ENCODE measurements at places on chromosomes 7 and 10. TPM values are rescaled to one million over a fixed set of nuclear protein-coding genes. Genes with fewer than 3 reads are reported as not detected.

GRCh38 chr10:110698782-110699201 lies 54.7 kb downstream of the RBM20 start:
- no peaks in the 10 kb centered on the region for H3K4me1 ChIP-seq
- DNase-seq: no peak
- H3K27me3 ChIP-seq: no peaks in the 10 kb centered on the region
- H3K36me3 ChIP-seq: no peaks in the 10 kb centered on the region
- no peak overlapping the region for H3K4me3 ChIP-seq

DNA sequence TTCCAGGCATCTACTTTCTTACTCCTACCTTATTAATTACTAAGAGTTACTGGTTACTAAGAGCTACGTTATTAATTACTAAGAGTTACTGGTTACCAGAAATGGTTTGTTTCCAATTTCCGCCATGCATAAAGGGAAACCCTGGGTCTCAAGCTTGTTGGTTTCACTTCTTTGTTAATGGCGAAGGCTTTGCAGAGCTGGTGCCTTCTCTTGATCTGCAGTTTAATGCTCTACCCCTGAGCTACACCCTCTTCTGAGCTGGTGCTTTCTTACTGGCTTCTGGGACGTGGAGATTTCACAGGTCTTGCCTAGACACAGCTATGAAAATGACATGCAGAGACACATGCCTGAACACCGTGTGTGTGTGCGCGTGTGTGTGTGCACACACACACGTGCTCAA lies 560 bp downstream of the CPA4 start:
- peaks cover 62% of the 10 kb centered on the region for H3K4me1 ChIP-seq
- peak overlapping the region; percentile 68 for H3K27ac ChIP-seq
- peaks cover 4% of the 10 kb centered on the region for H3K36me3 ChIP-seq

DNA sequence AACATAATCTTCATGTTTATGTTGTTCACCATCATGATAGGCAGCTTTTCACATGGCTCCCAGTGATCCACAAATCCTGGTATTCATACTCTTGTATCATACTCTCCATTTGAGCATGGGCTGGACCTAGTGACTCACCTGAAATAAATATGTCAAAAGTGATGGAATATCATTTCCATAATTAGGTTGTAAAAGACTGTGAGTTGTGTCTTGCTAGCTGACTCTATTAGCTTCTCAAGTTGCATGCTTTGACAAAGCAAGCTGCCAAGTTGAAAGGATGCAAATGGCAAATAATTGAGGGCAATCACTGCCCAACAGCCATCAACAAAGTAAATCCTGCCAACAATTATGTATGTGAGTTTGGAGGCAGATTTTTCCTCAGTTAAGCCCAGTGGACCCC lies 300.4 kb downstream of the AHR start:
- DNase-seq: no peak
- H3K27ac ChIP-seq: peak overlapping the region; percentile 90
- H3K36me3 ChIP-seq: peaks cover 6% of the 10 kb centered on the region
- H3K4me3 ChIP-seq: no peak overlapping the region
- peaks cover 68% of the 10 kb centered on the region for H3K4me1 ChIP-seq

Gene HTR7
- 0.26 TPM for total RNA-seq

DNA sequence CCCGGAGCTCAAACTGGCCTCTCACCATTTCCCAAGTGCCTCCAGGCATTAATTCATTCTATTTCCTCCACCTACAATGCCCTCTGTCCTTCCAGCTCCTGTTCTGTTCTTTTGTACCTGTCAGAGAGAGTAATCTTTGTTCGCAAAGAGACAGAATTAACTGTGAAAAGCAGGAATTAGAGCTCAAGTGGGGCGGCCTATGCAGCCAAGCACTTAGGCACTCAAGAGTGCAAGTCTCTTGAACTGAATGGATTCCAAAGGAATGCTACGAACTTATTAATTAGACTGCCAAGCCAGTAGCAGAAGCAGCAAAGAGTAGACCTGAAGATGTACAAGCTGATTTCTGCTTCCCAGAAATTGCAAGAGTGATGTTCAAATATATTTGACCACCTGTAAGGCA lies 338.3 kb upstream of the AUTS2 start:
- H3K27me3 ChIP-seq: peaks cover 4% of the 10 kb centered on the region
- DNase-seq: no peak
- no peaks in the 10 kb centered on the region for H3K36me3 ChIP-seq
- H3K4me1 ChIP-seq: no peaks in the 10 kb centered on the region
- no peak overlapping the region for H3K27ac ChIP-seq

Gene BMI1
- 41.7 TPM for total RNA-seq

- H3K27me3 ChIP-seq: no peaks in the 10 kb centered on the region
- peak; percentile 91 for DNase-seq
- peak within 1 kb of the TSS; percentile 52 for H3K27ac ChIP-seq
- H3K4me3 ChIP-seq: peak within 1 kb of the TSS; percentile 84
- peaks cover 2% of the 10 kb centered on the region for H3K36me3 ChIP-seq
- peaks cover 14% of the 10 kb centered on the region for H3K4me1 ChIP-seq
Observed at GRCh38 chr10:92848441-92849233, at the start of gene EXOC6. Gene EXOC6, plus strand, starts transcription at chr10:92848520. Its CDS starts 14 bp downstream, at chr10:92848534.

- H3K4me3 ChIP-seq: no peak overlapping the region
- H3K36me3 ChIP-seq: no peaks in the 10 kb centered on the region
- H3K27me3 ChIP-seq: no peaks in the 10 kb centered on the region
- DNase-seq: no peak
- no peaks in the 10 kb centered on the region for H3K4me1 ChIP-seq
- no peak overlapping the region for H3K27ac ChIP-seq
Observed at GRCh38 chr10:82206831-82207230, 331.8 kb downstream of the NRG3 start.

- no peaks in the 10 kb centered on the region for H3K36me3 ChIP-seq
- peak within 1 kb of the TSS; percentile 81 for H3K27ac ChIP-seq
- H3K4me3 ChIP-seq: peak within 1 kb of the TSS; percentile 81
- DNase-seq: peak; percentile 87
- H3K4me1 ChIP-seq: peaks cover 17% of the 10 kb centered on the region
- no peaks in the 10 kb centered on the region for H3K27me3 ChIP-seq
Observed at GRCh38 chr10:102869258-102870198, at the start of gene AS3MT. Gene AS3MT, plus strand, starts transcription at chr10:102869470. Its CDS starts 123 bp downstream, at chr10:102869593.

DNA sequence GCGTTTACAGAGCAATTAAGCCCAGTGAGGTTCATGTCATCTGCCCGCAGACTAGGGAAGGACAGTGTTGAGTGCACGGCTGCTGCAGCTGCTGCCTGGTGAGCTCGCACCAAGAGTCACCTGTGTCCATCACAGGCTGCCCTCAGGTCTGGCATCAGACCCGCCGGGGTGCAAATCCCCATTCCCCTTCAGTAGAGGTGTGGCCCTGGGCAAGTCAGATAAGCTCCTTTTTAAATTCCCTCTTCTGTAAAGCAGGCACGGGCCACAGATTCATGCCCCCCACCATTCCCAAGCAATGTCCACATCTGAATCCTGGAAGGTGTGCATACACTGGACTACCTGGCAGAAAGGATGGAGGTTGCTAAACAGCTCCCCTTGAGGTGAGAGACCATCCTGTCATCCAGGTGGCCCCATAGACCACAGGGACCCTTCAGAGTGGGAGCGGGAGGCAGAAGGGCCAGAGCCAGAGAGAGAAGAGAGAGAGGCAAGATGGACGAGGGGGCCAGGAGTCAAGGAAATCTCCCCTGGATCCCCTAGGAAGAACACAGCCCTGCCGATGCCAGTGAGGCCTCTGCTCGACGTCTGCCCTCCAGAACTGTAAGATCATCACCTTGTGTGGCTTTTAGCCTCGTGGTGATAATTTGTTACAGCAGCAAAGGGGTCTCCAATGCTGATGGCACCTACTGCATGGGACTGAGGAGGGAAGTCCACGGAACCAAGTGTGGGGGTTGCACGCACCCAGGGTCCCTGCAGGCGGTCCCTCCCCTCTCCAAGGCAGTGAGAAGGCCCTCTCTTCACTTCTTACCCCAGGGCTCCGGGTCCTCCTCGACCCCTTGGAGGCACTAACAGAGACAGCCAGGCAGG lies 168.8 kb downstream of the TCERG1L start:
- H3K36me3 ChIP-seq: no peaks in the 10 kb centered on the region
- H3K27ac ChIP-seq: no peak overlapping the region
- no peak overlapping the region for H3K4me3 ChIP-seq
- no peak for DNase-seq

GRCh38 chr10:93039721-93040120 lies 20.9 kb upstream of the CYP26C1 start:
- no peaks in the 10 kb centered on the region for H3K27me3 ChIP-seq
- H3K4me3 ChIP-seq: no peak overlapping the region
- no peak overlapping the region for H3K27ac ChIP-seq
- no peak for DNase-seq
- peaks cover 1% of the 10 kb centered on the region for H3K4me1 ChIP-seq
- no peaks in the 10 kb centered on the region for H3K36me3 ChIP-seq

Gene NRCAM
- total RNA-seq: 81.8 TPM
